CD4-positive, alpha-beta T cell (primary cell): ENCODE measurements at places on chromosomes 3 and 15.

DNA sequence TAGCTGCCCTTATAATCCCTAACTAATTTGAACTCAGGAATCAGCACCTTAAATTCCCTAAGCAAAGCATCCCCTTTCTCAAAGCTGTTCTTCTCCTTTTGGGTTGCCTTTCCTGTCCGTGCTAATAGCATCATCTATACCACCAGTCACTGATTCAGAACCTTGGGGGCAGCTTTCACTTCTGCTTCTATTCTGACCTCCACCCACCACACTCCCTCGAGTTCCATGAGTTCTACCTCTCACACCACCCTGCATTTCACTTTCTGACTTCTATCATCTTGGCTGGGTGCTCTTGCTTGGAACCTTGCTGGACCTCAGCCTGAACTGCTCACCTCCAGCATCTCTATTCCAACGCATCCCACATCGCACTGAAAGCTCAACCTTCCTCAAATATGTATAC is 55.4 kb upstream of the KCNMB2 start:
- no peak for DNase-seq

GRCh38 chr3:98968824-98969223 is 67.3 kb upstream of the DCBLD2 start:
- no peak for DNase-seq

- DNase-seq: no peak
These were observed 81.4 kb upstream of the CRBN start for GRCh38 chr3:3260870-3261269.

- no peak for DNase-seq
These were observed 46.4 kb upstream of the PRICKLE2 start for GRCh38 chr3:64271631-64272030.

DNA sequence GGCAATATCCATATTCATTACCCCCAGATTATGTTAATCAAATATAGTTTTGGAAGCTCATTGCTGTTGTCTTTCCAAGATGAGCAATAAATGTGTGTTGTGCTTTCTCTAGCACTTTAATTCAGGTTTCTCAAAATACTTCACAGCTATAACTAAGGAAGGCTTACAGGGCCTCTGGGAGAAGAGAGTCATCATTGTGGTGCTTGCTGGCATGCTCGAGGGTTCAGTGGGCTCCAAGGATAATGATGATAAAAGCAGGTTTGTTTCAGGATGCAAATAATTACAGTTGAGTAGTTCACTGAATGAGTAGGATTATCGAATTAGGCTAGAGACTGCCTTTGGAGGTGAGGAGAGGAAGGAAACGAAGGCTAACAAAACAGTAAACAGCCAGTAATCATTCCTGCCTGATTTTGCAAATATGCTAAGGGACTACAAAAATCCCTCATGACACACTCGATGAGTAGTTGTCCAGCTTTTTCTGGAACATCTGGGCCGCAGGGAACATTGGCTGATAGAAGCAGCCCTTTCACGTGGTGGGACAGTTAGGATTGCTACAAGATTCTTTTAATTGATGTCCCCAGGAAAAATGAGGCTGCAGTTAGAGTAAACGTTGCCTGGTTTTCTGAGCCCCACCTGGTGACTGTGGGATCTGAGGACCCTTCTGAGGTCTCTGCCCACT is 54.1 kb downstream of the SLC7A14 start:
- no peak for DNase-seq

- DNase-seq: no peak
These were observed 97.8 kb downstream of the LARS2 start for GRCh38 chr3:45486136-45486535.

DNA sequence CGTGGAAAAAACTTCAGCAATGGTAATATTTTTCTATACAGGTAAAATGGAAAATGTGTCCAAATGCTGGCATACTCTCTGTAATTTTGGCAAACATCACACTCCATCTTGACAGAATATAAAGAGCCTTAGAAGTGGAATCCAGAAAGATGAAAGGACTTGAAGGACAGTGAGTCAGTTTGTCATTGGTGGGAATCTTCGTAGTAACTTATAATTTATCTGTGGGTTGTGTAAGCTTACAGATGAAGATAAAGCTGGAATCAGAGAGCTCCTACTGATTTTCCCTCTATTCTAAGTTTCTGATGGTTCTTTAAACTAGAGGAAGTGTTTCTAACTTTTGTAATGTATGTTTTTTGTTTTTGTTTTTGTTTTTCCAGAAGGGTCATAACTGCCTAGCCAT is 8.7 kb upstream of the PDZRN3 start:
- no peak for DNase-seq

- no peak for DNase-seq
These were observed 57.2 kb downstream of the USP13 start for GRCh38 chr3:179710079-179710478.

DNA sequence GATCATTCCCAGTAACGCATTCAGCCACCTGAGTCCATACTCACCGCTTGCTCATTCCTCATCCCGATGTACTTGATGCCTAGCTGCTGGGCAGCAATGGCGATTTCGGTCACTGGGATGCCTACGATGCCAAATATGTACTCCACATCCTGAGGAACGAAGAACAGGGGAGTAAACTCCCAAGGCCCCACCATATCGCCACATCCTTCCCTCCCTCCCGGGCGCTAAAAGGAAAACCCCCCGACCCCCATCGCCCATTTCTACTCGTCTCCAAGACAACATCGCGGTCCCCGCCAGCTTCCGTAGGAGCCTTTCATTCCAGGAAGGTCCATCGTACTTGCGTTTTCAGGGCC is 347 bp downstream of the HACL1 start:
- DNase-seq: no peak

DNA sequence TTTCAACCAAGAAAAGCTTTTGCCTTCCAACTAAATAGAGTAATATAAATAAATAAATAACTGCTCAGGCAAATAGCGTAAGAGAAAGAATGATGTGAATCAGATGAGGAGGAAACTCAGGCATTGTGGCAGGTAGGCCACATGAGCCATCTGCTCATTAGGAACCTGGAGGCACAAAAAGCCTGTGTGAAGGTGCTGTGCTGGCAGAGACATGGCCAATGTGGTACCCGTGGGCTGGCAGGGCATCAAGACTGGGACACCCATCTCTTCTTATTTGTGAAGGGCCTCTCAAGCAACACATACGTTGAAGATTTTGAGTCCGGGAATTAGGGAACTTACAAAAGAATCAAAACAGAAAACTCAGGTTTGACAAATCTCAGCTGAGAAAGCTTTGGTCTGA is 9.5 kb downstream of the ANKRD34C start:
- no peak for DNase-seq

GRCh38 chr15:57927091-57927631 is 138.3 kb downstream of the ALDH1A2 start:
- no peak for DNase-seq

GRCh38 chr15:81514725-81515124 is 140.7 kb upstream of the TMC3 start:
- no peak for DNase-seq

GRCh38 chr3:11757441-11757875 is 89.2 kb downstream of the TAMM41 start:
- no peak for DNase-seq

GRCh38 chr15:23854912-23855659 is 168.0 kb upstream of the NDN start:
- DNase-seq: no peak

- DNase-seq: no peak
These were observed 5.8 kb downstream of the TRA2B start for GRCh38 chr3:185931777-185932612.

- no peak for DNase-seq
These were observed 521.8 kb upstream of the CNTN3 start for GRCh38 chr3:75136100-75136897.

GRCh38 chr3:149366941-149367840 is 10.3 kb downstream of the TM4SF1 start:
- DNase-seq: no peak

- no peak for DNase-seq
These were observed 41.7 kb downstream of the AQP9 start for GRCh38 chr15:58179741-58180381.

DNA sequence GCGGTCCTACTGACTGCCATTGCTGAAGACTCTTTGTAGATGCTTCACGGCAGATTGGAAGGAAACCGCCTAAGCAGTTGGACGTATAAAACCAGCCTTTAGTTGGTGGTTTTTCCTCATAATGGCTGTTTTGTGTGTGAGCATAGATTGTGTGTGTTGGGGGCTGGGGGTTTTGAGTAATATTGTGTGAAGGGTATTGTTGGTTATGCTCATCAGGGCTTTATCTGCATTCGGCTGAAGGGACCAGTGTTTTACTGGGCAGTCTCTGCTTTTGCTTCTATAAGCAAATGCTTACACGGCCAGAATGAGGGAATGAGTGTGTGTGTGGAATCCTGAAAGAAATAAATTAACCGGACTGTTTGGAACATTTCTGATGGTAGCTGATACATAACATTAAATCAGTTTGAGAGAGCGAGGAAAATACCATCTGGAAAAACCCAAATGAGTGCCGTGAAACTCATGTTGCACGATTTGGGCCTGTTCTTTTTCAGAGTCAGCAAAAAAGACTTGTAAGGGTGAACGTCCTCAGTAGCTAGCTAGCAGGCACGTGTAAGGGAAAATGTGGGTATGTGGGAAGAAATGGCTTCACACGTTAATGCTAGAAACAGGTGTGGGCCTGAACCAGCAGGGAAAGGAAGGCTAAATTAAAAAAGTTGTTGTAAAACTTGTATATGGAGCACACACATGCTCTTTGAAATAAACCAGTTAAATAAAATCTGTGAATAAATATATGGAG is 1.9 kb downstream of the MITF start:
- DNase-seq: no peak

- no peak for DNase-seq
These were observed 35.4 kb downstream of the CD200R1L start for GRCh38 chr3:112811131-112811884.

- no peak for DNase-seq
These were observed 32.2 kb downstream of the FILIP1L start for GRCh38 chr3:100081986-100082692.

DNA sequence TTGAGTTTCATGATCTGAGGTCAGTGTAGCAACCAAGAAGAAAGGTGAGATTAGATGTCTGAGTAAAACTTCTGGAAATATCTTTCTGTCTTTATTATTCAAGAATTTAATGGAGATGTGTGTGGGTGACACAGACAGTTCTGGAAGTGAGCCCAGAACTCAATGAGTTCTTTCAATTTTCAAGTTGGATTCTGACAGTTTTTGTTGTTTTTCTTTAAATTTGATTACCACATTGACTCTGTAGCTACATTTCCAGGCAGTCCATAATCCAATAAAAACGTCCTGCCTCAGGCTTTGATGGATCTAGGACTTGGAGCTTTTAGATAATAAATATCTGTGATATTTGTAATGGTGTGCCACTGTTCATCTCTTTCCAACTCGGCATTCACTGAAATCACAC is 3.9 kb upstream of the PARP14 start:
- DNase-seq: no peak

- DNase-seq: no peak
These were observed 965.3 kb upstream of the CFAP20DC start for GRCh38 chr3:60015032-60015705.

DNA sequence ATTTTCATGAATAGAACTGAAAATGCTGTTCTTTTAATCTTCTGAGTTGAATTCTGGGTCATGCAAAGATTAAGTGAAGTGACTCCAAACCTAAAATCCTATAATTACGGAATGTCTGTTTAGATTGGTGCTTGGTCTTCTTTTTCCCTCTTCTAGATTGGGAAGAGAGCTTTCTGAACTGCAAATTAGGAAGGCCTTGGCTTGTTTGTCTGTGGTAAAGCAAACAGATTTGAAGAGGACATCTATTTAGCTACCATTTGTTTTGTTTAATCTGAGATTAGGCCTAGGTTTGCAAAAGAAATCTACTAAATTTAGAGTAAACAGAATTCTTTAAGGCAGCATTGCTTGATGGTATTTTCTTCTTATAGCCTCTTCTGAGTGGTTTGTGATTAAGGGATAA is 23.5 kb downstream of the PAQR9 start:
- DNase-seq: no peak

DNA sequence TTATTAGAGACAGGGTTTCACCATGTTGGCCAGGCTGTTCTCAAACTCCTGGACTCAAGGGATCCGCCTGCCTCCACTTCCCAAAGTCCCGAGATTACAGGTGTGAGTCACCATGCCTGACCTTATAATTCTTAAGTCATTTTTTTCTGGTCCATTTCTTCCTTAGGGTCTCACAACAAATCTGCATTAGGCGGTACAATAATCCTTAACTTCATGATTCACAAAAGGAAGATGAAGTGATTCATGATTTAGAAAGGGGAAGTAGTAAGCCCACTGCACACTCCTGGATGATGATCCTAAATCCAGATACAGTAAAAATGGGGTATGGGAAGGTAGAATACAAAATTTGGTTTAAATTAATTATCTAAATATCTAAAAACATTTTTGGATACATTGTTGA is 45.0 kb upstream of the TKT start:
- no peak for DNase-seq

DNA sequence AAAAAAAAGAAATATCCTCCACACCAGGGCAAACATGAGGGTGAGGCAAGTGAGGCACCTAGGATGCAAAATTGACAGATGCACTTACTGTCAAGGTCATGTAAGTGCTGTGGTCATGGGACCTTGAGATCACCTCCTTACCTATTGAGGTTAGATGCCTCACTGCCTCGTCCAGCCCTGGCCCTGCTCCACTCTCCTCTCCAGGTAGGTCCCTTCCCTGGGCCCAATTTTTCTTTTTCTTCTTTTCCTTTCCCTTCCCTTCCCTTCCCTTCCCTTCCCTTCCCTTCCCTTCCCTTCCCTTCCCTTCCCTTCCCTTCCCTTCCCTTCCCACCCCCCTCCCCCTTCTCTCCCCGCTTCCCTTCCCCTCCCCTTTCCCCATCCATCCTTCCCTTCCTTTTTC is 71.1 kb upstream of the DLG1 start:
- no peak for DNase-seq

- no peak for DNase-seq
These were observed 15.2 kb downstream of the GK5 start for GRCh38 chr3:142210144-142210543.
